ENCODE measurements at places on chromosomes 4 and X.
A peak's percentile ranks its signal among the peaks of the same experiment; 100 is the strongest.

DNA sequence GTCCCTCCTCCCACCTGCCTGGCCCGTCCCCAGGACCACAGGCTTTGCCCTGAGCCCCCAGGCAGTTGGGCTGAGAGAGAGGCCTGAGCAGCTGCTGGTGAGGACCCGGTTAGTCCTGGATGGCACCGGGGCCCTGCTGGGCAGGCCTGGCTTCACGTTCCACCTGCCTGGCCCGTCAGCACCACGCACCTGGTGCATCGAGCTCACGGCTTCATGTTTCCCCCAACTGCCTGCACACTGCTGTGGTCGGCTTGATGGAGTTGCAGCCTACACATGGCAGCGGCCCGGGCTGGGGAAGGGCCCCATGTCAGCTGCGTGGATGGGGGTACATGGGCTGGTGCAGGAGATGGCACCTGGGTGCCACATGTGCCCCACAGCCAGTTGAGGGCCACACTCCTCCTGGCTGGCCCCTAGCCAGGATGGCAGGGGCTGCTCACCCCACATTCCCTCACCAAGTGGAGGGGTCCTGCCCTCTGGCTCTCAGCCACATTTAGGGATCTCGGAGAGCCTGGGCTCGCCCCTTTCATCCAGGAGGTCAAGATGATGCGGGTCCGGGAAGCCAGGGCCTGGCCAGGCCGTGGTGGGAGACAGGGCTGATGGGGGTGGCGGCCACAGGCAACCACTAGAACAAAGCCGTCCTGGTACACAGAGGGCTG lies 28.5 kb downstream of the NKX1-1 start:
- DNase-seq: no peak

DNA sequence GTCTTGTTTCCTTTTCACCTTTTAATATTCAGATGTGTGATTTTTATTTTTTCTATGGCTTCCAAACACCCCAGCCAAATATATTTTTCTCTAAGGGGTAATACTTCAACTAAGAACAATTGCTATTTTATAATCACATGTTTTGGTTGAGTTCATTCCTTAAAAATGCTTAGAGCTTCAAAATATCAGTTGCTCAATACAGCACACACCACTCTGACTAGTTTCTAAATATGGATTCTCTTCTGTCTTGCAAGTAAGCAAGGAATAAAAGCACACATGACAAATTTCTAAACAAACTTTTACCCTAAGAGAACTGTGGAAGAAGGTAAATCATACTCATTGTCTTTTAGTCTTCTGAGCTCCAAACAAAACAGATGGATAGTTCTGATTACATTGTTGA lies 27.2 kb downstream of the ANTXR2 start:
- DNase-seq: no peak

DNA sequence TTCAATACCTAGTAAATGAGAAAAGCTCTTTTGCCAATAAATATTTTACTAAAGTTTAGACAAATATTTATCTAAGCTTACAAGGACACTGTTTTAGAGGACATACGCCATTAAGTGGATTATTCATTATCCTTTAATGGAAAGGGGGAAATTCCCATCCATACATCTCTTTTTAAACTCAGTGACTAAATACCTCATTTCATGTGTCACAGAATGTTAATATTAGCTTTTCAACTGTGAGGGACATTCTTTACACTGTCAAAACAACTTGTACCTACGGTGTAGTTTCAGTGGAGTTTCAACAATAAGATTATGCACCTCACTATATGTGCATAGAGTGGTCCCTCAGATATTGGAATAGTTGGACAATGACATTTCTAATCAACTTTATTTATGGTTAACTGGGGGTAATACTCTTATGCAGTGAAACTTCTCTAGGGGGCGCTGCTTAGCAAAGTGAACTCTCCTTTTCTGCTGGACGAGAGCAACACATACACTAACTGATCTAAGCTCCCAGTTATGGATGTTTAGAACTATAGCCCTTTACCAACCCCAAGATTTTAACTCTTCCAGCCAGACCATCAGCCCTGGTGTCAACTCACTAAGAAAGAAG lies 9.7 kb downstream of the HS6ST2 start:
- no peak for DNase-seq

GRCh38 chrX:84118769-84119168 lies 69.2 kb downstream of the RPS6KA6 start:
- DNase-seq: no peak

- no peak for DNase-seq
Measured at GRCh38 chrX:74465424-74465823, 44.1 kb downstream of the SLC16A2 start.

- DNase-seq: no peak
Measured at GRCh38 chr4:26468283-26468949, 21.9 kb downstream of the CCKAR start.

- no peak for DNase-seq
Measured at GRCh38 chr4:4820261-4820660, 39.2 kb upstream of the MSX1 start.

- DNase-seq: peak; percentile 62
Measured at GRCh38 chr4:78818530-78819079, 42.5 kb downstream of the BMP2K start.

- DNase-seq: no peak
Measured at GRCh38 chr4:80726471-80726870, 304.0 kb upstream of the BMP3 start.

- DNase-seq: no peak
Measured at GRCh38 chr4:28278676-28279075, 1418.0 kb downstream of the STIM2 start.

GRCh38 chr4:151808542-151808941 lies 47.7 kb upstream of the GATB start:
- DNase-seq: no peak

DNA sequence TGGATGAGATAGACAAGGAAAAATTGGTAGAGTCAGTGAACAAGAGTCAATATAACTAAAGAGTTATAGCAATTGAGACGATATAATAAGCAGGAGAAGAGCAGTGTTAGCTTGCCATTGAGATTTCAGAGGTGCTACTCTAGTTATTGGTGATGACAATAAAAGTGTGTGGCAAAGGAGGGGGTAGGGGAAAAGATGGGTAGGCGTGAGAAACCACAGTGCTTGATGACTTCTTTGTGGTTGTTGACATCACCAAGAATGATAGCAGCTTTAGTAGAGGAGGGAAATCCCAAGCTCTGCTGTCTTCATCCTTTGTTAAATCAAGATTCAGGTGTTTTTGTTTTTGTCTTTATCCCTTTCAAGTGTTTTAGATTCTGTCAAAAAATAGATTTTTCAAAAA lies 179.9 kb upstream of the PPP3CA start:
- no peak for DNase-seq
